ENCODE measurements at places on chromosomes 4 and X. TPM values are rescaled to one million over a fixed set of nuclear protein-coding genes. Genes with fewer than 3 reads are reported as not detected.

The CDX4 gene
- not detected for total RNA-seq

The STATH gene
- not detected for total RNA-seq

The AMTN gene
- total RNA-seq = 0.18 TPM

The AMOT gene
- 4.8 TPM for total RNA-seq

The BDH2 gene
- total RNA-seq = 34.2 TPM

The TRIM60 gene
- total RNA-seq = not detected

The MAGEA8 gene
- total RNA-seq = not detected

The DRP2 gene
- total RNA-seq = 0.13 TPM

The FOXP3 gene
- not detected for total RNA-seq

The GYPA gene
- total RNA-seq = not detected

The ADGRG4 gene
- total RNA-seq = not detected

The ASB5 gene
- not detected for total RNA-seq

The FREM3 gene
- 0.18 TPM for total RNA-seq

The FAM50A gene
- total RNA-seq = 82.1 TPM

The MAGEB10 gene
- total RNA-seq = not detected

The GUCY1A1 gene
- total RNA-seq = not detected

The NPY2R gene
- not detected for total RNA-seq

The FAM47E gene
- total RNA-seq = under 0.01 TPM

The F8 gene
- 1.6 TPM for total RNA-seq

The KLB gene
- not detected for total RNA-seq

The NDST3 gene
- not detected for total RNA-seq

The CYBB gene
- not detected for total RNA-seq

The CXorf65 gene
- not detected for total RNA-seq

The IL3RA gene
- 28.2 TPM for total RNA-seq

The SERPINA7 gene
- not detected for total RNA-seq

The CCNB3 gene
- 0.20 TPM for total RNA-seq

The TECRL gene
- not detected for total RNA-seq

The ARMCX6 gene
- 40.6 TPM for total RNA-seq

The FOXO4 gene
- total RNA-seq = 5.3 TPM

The EMCN gene
- total RNA-seq = 105 TPM
